ENCODE measurements at places on chromosomes 1 and 21.

GRCh38 chr1:59045137-59045536 lies 251.8 kb upstream of the FGGY start:
- no peak for DNase-seq

- no peak for DNase-seq
Observed at GRCh38 chr1:186550832-186551231, 89.9 kb upstream of the PDC start.

- no peak for DNase-seq
Observed at GRCh38 chr1:9097947-9098705, 28.7 kb upstream of the SLC2A5 start.

DNA sequence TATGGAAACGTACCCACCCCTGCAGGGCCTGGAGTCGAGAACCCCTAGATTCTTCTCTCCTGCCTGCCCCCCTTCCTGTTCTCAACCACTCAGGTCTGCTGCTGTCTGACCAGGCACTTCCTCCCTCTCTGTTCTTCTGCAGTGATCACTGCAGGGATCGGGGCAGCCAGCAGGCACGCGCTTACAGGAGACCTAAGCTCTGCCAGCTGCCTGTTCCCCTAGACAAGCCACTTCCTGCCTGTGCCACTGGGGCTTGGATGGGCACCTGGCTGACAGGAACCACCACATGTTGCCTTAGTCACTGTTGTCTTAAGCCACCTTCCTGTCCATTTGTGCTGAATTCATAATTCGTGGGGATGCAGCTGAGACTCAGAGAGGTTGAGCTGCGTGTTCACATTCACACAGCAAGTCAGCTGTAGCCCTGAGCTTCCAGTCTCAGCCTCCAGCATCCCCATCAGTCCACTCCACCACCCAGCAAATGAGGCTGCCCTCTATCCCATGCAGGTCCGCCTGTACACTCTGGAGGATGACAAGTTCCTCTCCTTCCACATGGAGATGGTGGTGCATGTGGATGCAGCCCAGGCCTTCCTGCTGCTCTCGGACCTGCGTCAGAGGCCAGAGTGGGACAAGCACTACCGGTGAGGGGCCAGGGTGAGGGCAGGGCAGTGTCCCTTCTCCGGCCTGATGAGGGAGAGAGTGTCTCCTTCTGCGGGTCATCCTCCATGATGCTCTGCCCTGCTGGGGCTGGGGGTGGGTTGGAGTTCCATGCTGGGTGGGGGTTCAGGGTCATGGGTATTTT lies 18.6 kb downstream of the FAM151A start:
- peak; percentile 75 for DNase-seq

- DNase-seq = peak; percentile 74
Observed at GRCh38 chr1:208093754-208094719, 150.1 kb downstream of the PLXNA2 start.

GRCh38 chr1:212454741-212455140 lies 22.0 kb downstream of the NENF start:
- DNase-seq = no peak

DNA sequence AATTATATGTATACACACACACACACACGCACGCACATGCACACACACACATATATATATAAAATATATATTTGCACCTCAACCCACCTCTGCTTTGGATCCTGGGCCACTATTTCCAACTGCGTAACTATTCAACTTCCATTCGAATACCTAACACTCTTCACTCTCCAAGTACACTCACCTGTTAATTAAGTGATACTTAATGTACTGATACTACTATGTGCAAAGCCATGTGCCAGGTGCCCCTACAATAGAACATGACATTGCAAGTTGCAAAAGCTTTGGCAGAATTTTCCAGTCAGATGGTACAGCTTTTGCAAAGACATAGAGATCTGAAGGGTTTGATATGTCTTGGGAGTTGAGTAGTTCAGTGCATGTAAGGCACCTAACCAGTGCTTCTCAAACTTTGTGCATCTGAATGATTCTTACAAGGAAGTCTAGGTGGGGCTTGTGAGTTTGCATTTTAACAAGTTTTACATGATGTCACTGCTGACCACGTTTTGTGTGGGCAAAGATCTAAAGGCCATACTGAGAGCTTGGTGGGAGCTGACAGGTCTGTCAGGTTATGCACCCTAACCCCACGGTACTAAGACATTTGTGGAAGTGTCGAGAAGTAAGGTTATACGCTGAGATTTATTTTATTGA lies 7.2 kb downstream of the CXADR start:
- DNase-seq = no peak

DNA sequence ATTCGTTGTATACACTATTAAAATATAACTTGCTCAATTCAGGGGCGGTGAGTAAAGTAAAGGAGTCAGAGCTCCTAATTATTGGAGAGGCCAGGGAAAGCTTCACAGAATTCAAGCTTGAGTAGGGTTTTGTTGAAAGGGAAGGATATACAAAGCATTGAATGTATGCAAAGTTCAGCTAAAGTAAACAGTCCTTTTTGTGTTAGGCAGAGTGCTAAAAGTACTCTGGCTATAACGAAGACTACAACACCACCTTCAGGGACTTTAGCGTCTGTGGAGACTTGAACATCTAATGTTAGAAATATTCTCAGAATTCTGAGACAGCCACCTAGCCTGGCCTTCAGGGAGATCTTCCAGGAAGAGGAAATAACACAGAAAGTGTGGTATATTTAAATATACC lies 1.1 kb downstream of the FALEC start:
- peak; percentile 66 for DNase-seq

DNA sequence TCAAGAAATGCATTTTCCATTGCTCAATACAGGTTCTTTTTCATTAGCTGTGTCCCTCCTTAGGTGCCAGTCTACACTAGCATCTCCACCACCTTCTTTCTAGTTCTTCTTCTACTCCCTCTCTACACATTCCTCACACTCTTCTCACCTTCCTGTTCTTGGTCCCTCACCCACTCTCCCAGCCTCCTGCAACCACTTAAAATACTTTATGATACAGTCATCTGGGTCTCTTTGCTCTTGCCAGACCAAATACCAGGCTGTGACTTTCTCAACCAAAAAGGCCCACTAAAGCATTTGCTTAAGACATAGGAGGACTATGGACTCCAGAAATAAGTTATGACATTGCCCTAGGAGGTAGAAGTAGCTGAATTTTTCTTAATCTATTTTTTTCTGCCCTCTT lies 35.1 kb downstream of the PIGM start:
- no peak for DNase-seq

DNA sequence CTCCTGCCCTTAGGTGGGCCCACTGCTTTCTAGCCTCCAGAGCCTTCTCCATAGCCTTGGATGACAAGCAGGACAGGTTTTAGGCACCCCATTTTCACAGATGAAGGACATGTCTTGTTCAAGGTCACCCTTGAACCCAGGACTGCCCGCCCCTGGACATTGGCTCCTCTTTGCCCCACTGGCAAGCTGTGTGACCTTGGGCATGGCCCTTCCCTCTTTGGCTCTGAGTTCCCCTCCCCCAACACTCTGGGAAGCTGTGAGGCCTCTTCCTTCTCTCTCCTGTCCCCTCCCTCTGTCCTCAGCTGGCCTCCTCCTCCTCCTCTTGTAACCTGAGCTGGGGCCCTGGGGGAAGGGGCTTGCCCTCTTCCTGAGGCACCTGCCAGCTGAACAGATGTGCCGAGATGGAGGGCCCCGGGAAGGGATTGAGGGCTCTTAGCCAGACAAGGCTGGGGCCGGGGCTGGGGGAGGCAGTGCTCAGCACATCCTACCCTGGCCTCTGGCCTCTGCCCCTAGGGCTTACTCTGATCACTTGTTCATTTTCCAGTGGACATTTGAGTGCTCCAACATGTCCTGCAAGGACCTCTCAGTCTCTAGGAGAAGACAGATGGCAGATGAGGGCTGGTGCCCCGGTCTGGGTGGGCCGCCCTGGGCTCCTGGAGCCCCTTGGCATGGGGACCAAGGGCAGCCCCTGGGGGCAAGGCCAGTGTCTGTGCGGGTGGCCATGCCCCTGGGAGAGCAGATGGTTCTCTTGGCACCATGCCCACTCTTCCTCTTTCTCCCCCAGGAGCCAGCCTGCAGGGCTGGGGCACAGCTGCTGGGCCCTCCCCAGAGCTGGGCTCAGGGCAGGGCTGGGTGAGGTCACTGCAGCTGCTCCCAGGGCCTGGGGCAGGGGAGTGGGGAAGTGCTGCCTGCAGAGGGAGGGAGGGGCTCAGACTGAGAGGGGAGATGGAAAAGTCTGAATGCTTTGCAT lies 10.7 kb downstream of the FOXO6 start:
- DNase-seq = peak; percentile 97

All from NCI-H69 (cell line).